ENCODE measurements at places on chromosomes 2 and 18.

DNA sequence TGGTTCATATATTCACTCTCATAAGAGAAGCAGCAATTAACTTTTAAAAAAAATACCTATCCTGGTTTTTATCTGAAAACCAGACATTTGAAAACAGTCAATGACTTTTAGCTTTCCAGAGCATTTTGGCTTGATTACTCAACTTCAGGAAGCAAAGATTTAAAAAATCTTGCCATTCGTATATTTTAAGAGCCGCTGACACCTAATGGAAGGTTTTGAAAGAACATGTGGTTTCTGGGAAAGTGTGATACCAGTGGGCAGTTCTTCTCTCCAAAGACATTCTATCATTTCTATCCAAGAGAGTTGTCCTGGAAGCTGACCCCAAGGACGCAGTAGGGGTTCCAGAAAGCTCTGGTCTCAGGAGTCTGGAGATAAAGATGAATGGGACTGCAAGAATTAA lies 234.7 kb downstream of the TTC32 start:
- DNase-seq = peak; percentile 29

DNA sequence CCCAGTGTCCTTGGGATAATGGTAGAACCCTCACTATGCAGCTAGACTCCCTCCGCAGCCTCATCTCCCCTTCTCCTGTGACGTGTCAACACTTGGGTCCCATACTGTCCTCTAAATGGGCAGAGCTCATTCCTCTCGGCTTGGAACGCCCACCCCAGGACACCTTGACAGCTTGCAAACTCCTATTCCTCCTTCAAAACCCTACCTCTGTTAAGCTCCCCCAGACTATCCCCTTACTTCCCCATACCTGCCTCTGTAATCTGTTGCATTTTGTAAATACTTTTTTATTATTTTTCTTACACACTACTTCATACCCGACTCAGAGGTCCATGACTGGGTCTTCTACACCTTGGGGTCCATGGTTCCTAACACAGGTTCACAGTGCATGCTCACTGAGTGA lies 28.0 kb downstream of the STEAP3 start:
- DNase-seq = no peak

- DNase-seq = no peak
Observed at GRCh38 chr2:190343089-190343535, 277 bp upstream of the INPP1 start.

GRCh38 chr2:171652416-171652785 lies 34.9 kb upstream of the DYNC1I2 start:
- DNase-seq = no peak

GRCh38 chr18:42156281-42156680 lies 201.2 kb downstream of the PIK3C3 start:
- DNase-seq = no peak

DNA sequence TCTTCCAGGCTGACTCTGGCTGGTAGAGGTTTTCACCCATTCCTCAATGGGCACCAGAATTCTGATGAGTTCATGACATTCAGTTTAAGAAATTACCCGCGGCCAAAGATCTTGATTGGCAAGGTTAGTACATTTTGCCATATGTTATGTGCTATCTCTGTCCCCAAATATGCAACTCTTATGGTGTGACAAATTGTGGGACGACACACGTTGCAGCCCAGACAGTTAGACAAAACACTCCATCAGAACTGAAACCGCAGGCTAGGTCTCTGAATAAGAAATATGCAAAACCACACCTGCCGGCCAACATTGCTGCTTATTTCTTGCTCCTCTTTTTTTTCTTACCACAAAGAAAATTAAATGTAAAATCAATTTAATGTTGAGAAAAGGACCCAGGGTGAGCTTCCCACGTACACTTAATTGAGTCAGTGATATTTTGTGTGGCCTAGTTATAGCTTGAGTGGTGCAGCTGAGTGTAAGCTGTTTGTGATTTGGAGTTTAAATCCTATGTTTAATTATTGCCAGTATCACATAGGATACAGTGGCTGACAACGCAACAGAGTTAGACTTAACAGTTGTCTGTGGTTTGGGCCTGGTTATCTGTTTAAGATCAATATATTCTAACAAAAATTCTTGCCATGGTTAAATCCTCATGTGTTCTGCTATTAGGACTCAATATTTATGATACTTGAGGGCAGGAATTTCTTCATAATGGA lies 35.7 kb upstream of the LTBP1 start:
- DNase-seq = no peak

DNA sequence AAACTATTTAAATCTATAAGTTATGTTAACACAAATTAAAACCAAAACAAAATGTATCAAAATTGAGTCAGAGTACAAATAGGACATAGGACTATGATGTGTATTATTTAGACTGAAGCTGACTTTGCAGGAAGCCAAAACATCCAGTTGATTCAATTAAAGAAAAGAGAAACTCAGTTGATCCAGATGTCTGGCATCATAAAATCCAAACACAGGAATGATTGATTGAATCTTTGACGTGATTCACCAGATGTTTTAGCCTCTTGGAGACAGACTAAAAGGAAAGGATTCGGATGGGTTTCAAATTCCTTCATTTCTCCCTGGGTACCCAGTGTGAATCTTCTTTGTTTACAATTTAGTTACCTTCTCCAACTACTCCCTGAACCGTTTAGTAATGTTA lies 272.9 kb downstream of the IRS1 start:
- no peak for DNase-seq

DNA sequence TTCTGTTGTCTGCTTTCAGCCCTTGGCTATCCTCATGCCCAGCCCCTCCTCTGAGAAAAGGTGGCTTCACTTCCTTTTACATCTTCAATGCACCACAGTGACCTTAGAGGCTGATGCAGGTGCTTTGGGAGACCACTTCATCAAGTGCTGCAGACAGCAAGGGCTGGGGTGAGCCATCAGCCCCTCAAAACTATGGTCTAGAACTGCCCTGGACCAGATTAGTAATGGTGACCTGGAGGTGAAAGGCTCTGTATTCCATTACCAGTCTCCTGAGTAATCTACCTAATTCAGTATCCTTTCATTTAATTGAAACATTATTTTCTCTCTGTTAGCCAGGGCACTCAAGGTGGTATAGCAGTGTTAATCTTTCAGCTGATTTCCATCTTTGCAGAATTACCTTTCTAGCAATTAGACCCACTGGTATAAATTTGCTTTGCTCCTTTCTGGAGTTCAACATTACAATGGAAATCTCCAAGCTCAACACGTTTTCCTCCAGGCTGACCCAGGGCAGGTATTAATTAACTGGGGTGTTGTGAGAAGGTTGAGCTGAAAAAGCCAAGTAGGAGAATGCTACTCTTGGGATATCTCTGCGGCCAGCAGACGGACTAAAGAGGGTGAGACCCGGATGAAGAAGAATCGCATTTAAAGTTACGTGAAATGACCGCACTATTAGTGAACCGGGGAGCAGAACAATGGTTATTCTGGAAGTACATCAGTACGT lies 469.0 kb downstream of the MEIS1 start:
- DNase-seq = no peak

DNA sequence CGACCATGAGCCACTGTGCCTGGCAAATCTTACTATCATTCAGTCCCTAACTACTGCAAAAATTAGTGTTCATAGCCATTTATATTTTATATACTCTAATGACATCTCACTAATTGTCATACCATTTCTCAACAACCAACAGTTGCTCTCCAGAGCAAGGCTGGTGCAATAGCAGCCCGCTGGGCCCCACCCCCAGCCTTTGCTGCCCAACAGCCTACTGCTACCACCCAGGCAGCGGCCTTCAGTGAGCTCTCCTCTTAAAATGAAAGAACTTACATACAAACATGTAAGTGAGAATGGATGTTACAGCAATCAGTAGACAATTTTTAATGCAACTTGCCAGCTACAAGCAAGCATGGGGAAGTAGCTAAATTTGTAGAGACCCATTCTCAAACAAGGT lies 90.5 kb downstream of the HNRNPLL start:
- no peak for DNase-seq

DNA sequence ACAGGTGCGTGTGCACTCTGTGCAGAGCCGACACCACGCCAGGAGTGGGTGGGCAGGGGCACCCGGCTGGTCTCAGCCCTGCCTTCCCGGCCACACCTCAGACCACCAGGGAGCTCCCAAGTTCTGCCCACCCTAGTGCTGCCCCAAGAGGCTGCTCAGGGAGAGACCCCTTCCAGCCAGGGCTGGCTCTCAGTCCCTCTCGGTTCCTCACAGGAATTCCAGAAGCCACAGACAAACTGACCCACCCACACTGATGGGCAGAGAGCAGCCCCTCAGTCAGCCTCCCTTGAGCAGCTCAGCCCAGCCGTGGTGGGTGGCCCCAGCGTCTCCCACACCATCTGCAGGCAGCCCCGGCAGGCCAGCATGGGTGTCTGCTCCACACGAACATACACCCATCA lies 33.8 kb downstream of the GPC1 start:
- no peak for DNase-seq

DNA sequence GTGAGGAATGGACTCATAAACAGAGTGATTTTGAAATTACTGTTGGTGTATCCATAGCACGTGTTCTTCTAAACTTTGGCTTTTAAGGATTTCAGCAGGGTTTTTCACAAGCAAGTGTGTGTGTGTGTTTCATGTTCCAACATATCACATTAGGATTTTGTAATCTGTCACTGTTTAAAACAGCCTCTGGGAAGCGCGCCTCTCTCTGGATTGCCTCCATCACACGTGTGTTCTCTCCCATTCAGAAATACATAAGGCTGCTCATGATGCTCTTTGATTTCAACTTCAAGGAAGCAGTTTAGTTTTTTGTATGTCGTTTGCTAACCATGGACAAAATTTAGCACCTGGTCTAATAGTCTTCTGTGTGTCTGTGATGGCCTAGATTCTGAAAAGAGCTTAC lies 370.4 kb downstream of the MTX2 start:
- DNase-seq = no peak

DNA sequence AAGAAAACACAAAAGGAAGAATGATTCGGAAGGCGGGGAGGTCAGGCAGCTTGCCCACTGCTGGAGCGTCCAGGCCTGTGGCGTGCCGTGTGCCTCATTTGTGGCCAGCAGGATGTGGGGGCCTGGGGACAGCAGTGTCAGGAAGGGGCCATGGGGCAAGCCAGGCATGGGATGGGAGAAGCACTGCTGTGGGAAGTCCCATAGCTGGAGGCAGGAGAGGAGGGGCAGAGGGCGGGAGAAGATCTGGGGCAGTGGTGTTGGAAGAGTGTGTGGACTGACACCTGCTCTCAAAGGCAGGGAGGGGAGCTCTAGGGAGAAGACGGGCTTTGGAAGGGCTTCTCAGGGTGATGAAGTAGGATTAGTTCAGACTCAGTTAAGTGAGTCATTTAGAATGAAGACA lies 133.7 kb downstream of the ACOXL start:
- DNase-seq = no peak

GRCh38 chr2:207279520-207279919 lies 113.8 kb upstream of the KLF7 start:
- DNase-seq = no peak

- DNase-seq = no peak
Observed at GRCh38 chr2:59074071-59074470, 832.9 kb upstream of the FANCL start.

DNA sequence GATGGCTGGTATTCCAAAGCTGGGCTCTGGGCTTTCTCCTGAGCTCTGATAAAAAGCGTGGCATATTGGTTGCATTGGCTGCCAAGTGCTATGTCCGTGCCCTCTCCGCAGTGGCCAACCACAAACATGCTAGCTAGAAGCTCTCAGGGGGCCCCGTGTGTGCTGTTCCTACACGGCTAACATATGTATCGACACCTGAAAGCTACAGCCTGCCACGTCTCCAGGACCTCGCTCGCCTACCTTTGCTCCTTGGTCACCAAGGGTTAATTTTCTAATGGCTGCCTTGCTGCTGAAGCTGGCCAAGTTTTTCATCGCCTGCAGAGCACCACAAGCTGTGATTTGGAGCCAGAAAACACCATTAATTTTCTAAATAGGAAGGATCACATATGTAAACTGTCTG lies 888.4 kb downstream of the BCL11A start:
- no peak for DNase-seq

DNA sequence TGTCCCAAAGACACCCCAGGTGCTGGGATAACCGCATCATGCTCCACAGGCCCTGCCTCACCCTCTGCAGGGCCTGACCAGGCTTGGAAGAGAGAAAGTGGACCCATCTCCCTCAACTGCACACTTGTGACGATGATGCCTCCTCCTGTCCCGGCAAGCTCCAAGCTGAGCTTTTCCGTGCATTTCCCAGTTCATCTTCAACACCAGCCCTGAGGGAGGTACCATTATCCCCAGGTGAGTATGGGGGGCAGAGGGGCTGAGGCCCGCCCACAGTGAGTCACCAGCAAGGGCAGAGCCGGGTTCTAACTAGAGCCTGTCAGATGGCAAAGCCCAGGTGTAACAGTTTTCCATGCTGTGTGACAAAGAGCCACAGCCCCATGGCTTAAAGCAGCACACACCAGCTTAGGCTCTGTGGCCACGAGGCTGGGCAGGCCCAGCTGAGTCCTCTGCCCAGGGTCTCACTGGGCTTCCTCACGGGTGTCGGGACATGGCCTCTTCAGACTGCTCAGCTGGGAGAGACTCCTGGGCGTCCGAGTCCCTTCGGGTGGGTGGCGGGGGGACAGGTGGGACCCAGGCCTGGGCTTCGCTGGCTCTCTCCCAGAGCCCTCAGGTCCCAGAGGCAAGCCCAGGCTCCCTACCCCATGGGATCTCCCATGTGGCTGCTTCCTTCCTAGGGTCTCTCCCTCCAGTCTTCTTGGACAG lies 108.4 kb upstream of the OTOS start:
- no peak for DNase-seq

GRCh38 chr18:10482985-10483949 lies 28.8 kb downstream of the APCDD1 start:
- DNase-seq = no peak

DNA sequence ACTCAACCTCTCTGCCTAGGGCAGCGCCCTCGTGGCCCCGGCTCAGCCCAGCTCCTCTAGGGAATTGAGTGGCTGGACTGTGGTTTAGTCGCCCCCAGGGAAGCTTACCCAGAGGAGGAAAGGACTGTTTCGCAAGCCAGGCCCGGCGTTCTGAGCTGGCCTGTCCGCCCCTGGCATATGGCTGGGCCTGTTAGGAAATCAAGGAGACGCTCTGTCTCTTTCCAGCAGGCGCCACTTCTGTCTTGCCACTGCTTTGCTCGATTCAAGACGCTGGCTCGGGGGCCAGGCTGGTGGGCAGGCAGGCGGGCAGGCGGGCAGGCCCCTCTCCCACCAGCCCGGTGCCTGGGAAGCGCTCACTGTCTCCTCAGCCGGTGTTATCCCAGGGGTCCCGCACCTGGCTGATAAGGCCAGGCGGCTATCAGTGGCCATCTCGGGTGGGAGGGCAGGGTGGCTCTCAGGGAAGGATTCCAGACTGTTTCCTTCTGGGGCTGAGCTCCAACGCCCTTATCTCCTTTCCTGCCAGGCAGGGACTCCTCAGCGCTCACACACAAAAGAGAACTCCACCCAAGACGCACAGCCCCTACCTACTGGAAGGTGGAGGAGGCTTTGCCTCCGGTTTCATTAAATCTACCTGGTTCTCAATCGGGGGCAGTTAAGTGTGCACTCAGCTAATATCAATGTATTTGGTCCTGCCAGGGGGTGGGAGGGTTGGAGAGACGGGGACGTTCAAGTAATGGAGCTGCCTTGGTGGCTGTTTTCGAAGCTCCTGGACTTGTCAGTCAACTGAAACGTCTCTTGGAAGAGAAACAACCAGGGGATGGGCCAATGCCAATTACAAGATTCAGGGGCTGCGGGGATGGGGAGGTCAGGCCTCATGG lies 109.1 kb downstream of the SMAD7 start:
- peak; percentile 54 for DNase-seq

- no peak for DNase-seq
Observed at GRCh38 chr2:35794796-35795450, 560.7 kb upstream of the CRIM1 start.

Data from NCI-H226 (cell line).